Kidney capillary endothelial cell (primary cell): ENCODE measurements at places on chromosomes 6 and 20.

- no peak for DNase-seq
Observed at GRCh38 chr20:36548006-36548315, 6.6 kb downstream of the MYL9 start.

DNA sequence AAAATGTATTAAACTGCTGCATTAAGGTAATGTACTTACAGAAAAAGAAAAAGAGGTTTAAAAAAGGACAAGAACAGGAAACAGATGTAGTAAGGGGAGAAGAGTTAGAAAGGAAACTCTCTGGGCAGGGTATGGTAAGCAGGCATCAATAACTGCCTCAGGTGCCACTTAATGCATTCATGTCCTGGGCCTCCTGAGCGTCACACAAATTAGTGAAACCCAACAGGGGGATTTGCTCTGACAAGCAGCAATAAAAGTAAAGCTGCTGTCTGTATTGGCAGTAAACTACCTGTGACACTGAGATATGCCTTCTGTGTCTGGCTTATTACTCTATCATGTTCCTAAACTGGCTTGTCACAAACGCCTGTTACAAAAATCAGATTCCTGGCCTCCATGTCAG lies 1.5 kb upstream of the EFHC1 start:
- DNase-seq: no peak

DNA sequence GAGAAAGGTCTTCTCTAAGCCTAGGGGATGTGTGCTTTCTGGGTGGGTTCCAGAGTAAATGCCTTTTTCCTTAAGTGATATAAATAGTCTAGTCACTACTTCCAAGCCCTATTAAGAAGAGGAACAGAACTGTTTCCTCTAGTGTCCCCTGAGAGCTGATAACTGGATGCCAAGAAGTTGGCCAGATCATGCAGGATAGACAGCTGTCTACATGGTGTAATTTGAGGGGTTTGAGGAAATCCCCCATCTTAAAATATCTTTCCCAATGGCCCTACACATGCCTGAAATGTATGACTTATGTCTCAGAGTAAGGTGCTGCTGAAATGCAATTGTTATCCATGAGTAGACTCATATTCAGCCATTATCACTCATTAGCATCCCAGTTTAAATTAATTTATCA lies 20.2 kb upstream of the PIM1 start:
- DNase-seq: no peak

DNA sequence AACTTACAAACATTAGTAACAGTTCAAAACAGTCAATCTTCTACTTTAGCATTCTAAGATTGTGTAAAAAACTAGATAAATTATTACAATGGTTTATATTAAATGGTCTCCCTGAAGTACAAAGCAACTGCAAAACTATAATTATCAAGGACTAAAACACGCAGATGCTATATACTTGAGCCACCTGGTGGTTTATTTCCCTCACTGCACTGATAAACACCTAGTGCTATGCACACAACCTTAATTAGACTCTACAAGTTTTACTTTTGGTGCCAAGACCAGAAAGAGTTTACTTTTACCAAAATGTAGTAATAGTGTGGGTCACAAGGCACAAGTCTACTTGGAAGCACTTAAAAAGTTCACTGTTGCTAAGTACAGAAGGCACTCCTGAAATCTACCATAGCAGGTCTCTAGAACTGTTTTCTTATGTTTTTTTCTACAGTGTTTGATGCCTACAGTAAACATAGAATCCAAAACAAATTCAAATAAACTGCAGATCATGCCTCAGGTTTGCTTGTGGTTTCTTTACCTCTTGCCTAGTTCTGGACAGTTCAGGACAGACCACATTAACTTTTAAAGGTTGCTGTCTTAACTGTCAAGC lies 49.2 kb downstream of the GMDS start:
- DNase-seq: peak; percentile 40

DNA sequence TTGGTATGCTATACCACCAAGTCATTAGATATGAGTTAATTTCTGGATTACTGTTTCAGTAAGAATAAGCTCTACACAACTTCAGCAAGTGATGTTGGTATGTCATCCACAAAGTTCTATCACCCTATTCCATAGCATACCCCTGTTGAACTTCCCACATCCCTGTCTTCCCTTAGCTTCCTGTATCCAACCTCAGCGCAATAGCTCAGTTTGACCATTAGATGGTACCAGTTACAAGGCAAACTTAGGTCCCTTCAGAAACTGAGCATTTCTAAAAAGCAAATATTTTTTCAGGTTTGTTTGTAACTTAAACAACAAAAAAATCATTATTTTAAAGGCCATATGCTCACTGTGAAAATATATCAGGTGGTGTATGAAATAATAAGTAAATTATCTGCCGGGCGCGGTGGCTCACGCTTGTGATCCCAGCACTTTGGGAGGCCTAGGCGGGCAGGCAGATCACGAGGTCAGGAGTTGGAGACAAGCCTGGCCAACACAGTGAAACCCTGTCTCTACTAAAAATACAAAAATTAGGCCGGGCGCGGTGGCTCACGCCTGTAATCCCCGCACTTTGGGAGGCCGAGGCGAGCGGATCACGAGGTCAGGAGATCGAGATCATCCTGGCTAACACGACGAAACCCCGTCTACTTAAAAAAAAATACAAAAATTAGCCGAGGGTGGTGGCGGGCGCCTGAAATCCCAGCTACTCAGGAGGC lies 8.8 kb upstream of the MOG start:
- peak; percentile 44 for DNase-seq
